Fibroblast of lung (primary cell): ENCODE measurements at places on chromosomes 13 and 19.

DNA sequence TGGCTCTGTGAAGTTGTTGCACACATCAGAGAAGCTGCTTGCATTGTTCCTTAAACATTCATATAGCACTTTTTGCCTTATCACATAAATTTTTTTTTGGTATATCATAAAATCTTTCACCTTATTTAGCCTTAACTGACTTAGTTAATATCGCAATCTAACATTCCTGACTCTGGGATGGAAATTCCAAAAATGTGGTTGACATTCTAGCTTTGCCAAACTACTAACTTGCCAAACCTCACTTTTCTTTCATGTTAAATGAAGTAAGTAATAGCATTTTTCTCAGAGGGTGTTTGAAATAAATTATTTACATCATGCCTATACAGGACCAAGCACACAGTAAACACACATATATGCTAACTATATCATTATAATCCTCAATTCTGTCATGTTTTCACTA, 736.9 kb upstream of the PCDH9 start:
- DNase-seq, result peak; percentile 50
- H3K36me3 ChIP-seq, result no peaks in the 10 kb centered on the region
- H3K27me3 ChIP-seq, result no peaks in the 10 kb centered on the region

- no peak for DNase-seq
- no peaks in the 10 kb centered on the region for H3K36me3 ChIP-seq
- no peaks in the 10 kb centered on the region for H3K27me3 ChIP-seq
- no peak overlapping the region for H3K27ac ChIP-seq
- no peaks in the 10 kb centered on the region for H3K4me1 ChIP-seq
Measured at GRCh38 chr19:29655648-29656335, 9.5 kb upstream of the PLEKHF1 start.

DNA sequence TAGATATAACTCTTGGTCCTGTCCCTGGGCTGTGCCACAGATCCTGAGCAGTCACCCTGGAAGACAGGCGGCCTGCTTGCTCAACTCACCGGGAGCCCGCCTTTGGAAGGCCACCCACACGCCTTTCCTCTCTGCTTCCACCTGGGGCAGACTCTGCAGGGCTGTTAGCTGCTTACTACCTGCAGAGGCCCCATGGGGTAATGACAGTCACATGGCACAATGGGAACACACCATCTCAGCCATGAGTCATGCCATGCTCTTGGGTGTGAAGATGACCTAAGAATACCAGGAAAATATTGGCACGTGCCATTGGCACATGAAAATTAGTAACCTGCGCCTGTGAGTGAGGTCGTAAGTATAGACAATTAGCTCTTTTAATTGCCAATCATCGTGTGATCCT, 108.6 kb downstream of the COL4A2 start:
- no peak overlapping the region for H3K27ac ChIP-seq
- H3K4me1 ChIP-seq, result peaks cover 38% of the 10 kb centered on the region
- H3K36me3 ChIP-seq, result peaks cover 4% of the 10 kb centered on the region
- no peaks in the 10 kb centered on the region for H3K27me3 ChIP-seq
- no peak for DNase-seq
- no peak overlapping the region for H3K4me3 ChIP-seq

GRCh38 chr13:113666329-113666670, 719 bp upstream of the GRK1 start:
- no peak for DNase-seq
- no peak overlapping the region for H3K27ac ChIP-seq
- H3K4me1 ChIP-seq, result no peaks in the 10 kb centered on the region
- no peak overlapping the region for H3K4me3 ChIP-seq

DNA sequence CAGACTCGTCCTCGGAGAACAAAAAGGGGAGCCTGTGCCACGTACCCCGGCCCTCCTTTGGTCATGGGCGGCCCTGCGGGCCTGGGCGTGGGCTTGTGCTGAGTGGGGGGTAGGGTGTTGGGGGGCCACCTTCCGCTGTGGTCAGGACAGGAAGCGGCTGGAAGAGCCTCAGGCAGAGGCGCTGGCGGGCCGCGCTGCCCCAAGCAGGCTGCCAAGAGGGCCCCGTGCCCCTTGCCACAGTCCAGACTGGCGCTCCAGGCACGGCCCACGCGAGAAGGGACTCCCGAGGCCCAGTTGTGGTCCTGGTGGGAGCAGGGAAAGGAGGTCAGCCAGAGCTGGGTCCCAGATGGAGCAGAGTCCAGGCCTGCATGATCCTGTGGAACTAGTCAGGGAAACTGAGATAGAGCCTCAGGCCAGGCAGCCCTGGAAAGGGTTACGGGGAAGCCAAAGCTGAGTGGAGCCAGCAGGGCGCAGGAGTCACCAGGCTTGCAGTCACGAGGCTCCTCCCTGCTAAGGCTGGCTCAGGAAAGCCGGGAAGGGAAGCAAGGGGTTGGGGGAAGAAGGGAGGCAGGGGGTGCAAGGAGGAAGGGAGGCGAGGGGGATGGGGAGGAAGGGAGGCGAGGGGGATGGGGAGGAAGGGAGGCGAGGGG, 135.0 kb downstream of the CRYL1 start:
- no peak for DNase-seq
- H3K27me3 ChIP-seq, result no peaks in the 10 kb centered on the region
- no peak overlapping the region for H3K4me3 ChIP-seq
- H3K36me3 ChIP-seq, result no peaks in the 10 kb centered on the region
- no peaks in the 10 kb centered on the region for H3K4me1 ChIP-seq
- no peak overlapping the region for H3K27ac ChIP-seq

GRCh38 chr13:42305503-42305902, 33.6 kb downstream of the AKAP11 start:
- H3K4me3 ChIP-seq, result no peak overlapping the region
- peaks cover 10% of the 10 kb centered on the region for H3K36me3 ChIP-seq
- H3K4me1 ChIP-seq, result no peaks in the 10 kb centered on the region
- no peaks in the 10 kb centered on the region for H3K27me3 ChIP-seq
- no peak overlapping the region for H3K27ac ChIP-seq

GRCh38 chr13:99215184-99215830, 14.7 kb downstream of the UBAC2 start:
- H3K27me3 ChIP-seq, result no peaks in the 10 kb centered on the region
- H3K36me3 ChIP-seq, result no peaks in the 10 kb centered on the region
- DNase-seq, result no peak
- H3K4me1 ChIP-seq, result no peaks in the 10 kb centered on the region
- H3K27ac ChIP-seq, result no peak overlapping the region
- H3K4me3 ChIP-seq, result no peak overlapping the region

DNA sequence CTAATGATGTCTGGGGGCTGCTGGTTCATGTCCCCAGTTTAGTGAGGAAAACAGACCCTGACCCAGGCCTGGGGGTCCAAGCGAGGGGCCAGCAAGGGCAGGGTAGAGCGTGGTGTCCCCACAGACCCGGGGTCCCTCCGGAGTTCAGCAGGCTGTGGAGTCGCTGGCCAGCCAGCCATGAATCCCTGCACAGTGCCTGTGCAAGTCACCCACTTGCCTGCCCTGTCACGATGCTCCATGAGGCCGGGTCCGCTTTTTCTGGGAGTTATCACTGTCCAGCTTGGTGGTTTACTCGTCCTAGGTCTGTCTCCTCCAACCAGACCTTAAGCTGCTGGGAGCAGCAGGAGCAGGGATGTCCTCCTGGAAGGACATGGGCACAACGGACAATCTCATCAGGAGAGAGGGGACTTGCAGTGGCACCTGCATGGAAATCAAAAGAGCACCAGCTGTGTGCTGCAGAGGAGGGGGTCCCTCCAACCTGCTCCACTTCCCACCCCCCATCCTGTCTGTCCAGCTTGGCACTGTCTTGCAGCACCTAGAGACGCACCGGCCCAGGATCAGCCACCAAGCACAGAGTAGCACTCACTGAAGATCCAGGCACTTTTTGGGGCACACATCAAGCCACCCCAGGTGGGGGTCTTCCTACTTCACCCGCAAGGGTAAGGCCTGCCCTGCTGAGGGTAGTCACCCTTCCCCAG, 121.8 kb downstream of the URI1 start:
- no peaks in the 10 kb centered on the region for H3K27me3 ChIP-seq
- no peaks in the 10 kb centered on the region for H3K36me3 ChIP-seq
- no peak overlapping the region for H3K27ac ChIP-seq
- H3K4me1 ChIP-seq, result no peaks in the 10 kb centered on the region
- DNase-seq, result no peak

DNA sequence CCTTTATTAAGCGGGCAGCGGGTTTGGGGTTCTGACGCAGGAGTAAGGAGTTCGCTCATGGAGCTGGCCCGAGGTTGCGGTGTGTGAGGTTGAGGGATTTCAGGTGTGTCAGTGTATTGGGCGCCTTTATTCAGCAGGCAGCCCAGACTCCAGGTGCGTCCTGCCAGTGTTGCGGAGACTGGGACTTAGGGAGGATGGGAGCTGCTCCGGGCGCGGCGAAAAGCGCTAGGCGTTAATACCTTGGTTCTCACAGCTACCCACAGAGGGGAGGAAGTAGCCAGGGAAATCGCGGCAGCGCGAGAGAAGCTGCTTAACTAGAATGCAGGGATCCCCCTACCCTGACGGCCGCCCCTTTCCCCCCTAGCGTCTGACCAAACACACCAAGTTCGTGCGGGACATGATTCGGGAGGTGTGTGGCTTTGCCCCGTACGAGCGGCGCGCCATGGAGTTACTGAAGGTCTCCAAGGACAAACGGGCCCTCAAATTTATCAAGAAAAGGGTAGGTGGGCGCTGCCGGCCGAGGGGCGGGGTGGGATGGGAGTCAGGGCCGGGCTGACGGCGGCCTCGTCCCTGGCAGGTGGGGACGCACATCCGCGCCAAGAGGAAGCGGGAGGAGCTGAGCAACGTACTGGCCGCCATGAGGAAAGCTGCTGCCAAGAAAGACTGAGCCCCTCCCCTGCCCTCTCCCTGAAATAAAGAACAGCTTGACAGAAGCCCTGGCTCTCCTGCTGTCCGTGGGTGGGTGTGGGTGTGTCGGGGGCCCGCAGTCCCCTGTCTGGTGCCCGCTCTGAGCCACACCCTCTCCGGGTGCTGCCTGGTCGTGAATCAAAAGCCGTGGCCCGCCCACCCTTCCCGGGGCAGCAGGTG, 1.1 kb downstream of the RPL36 start:
- peaks cover 2% of the 10 kb centered on the region for H3K4me1 ChIP-seq
- H3K27me3 ChIP-seq, result no peaks in the 10 kb centered on the region
- peak overlapping the region; percentile 92 for H3K4me3 ChIP-seq
- H3K36me3 ChIP-seq, result peaks cover 38% of the 10 kb centered on the region

- no peak overlapping the region for H3K27ac ChIP-seq
- DNase-seq, result no peak
- H3K36me3 ChIP-seq, result peaks cover 4% of the 10 kb centered on the region
- H3K27me3 ChIP-seq, result no peaks in the 10 kb centered on the region
- peaks cover 2% of the 10 kb centered on the region for H3K4me1 ChIP-seq
Measured at GRCh38 chr13:21050288-21051197, 10.8 kb downstream of the LATS2 start.

DNA sequence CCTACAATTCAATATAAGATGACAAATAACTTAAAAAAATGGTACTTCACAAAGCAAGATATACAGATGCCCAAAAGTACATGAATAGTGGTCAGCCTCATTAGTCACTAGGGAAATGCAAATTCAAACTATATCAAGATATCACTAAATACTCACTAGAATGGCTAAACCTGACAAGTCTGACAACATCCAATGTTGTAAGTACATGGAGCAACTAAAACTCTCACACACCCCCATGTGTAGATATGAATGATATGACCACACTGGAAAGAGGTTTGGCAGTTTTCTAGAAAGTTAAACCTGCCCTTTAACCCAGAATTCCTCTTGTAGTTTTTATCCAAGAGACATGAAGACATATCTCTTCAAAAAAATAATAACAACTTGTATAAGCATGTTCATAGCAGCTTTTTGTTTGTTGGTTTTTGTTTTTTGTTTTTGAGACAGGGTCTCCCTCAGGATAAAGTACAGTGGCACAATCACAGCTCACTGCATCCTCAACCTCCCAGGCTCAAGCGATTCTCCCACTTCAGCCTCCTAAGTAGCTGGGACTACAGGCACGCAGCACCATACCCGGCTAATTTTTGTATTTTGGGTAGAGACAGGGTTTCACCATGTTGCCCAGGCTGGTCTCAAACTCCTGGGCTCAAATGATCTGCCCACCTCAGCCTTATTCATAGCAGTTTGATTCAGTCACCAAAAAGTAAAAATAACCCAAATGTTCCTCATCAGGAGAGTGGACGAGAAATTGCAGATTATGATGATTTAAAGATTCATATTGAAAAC, 55.1 kb downstream of the RFX2 start:
- no peaks in the 10 kb centered on the region for H3K36me3 ChIP-seq
- no peaks in the 10 kb centered on the region for H3K27me3 ChIP-seq
- DNase-seq, result no peak

GRCh38 chr19:40233811-40234389, 7.4 kb upstream of the CCNP start:
- H3K4me1 ChIP-seq, result peaks cover 8% of the 10 kb centered on the region
- no peak for DNase-seq

DNA sequence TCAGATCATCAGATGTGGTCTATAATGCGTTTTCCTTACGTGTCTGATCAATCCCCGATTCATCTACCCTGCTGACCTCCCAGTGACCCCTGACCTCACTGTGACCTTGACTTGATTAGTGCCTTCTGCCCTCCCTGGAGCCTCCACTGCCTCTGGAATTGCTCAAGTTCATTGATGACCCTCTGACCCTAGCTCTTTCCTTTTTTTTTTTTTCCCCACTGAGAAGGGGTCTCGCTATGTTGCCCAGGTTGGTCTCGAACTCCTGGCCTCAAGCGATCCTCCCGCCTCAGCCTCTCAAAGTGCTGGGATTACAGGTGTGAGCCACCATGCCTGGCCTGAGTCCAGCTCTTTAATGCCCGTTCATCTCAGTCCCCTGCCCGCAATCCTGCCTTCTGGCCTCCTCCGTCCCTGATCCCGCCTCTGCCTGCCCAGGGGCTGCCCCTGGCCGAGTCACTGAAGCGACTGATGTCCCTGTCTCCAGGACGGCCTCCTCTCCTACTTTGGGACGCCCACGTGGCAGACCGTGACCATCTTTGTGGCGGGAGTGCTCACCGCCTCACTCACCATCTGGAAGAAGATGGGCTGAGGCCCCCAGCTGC, 4.0 kb upstream of the FTL start:
- DNase-seq, result no peak
- no peak overlapping the region for H3K27ac ChIP-seq
- H3K36me3 ChIP-seq, result peaks cover 14% of the 10 kb centered on the region
- peaks cover 21% of the 10 kb centered on the region for H3K4me1 ChIP-seq
- H3K4me3 ChIP-seq, result no peak overlapping the region
- no peaks in the 10 kb centered on the region for H3K27me3 ChIP-seq

DNA sequence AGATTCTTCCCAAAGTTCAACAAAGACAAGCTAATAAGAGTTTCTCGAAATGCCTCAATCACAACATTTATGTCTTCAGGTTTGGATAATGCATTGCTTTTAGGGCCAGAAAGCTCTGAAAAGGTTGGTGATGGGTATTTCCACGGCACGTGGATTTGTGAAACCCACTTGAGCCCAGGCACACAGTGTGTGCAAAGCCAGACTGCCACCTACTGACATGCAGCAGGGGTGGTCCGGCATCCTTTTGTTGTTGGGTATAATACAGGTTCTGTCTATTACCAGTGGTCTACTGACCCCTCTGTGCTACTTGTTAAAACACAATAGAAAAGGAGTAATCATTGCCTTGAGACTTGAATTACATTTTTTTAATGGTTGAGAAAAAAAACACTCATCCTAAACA, 225.6 kb downstream of the RAP2A start:
- no peaks in the 10 kb centered on the region for H3K4me1 ChIP-seq
- no peaks in the 10 kb centered on the region for H3K27me3 ChIP-seq

- DNase-seq, result no peak
- no peaks in the 10 kb centered on the region for H3K27me3 ChIP-seq
- H3K27ac ChIP-seq, result no peak overlapping the region
- H3K4me1 ChIP-seq, result no peaks in the 10 kb centered on the region
Measured at GRCh38 chr13:102930566-102930965, 84.7 kb downstream of the ERCC5 start.

- H3K27ac ChIP-seq, result no peak overlapping the region
- no peak for DNase-seq
- H3K36me3 ChIP-seq, result no peaks in the 10 kb centered on the region
- H3K27me3 ChIP-seq, result peaks cover 3% of the 10 kb centered on the region
- no peaks in the 10 kb centered on the region for H3K4me1 ChIP-seq
- H3K4me3 ChIP-seq, result no peak overlapping the region
Measured at GRCh38 chr19:35204799-35205732, 23.5 kb downstream of the FAM187B start.
